ENCODE measurements at places on chromosomes 12 and 14.

DNA sequence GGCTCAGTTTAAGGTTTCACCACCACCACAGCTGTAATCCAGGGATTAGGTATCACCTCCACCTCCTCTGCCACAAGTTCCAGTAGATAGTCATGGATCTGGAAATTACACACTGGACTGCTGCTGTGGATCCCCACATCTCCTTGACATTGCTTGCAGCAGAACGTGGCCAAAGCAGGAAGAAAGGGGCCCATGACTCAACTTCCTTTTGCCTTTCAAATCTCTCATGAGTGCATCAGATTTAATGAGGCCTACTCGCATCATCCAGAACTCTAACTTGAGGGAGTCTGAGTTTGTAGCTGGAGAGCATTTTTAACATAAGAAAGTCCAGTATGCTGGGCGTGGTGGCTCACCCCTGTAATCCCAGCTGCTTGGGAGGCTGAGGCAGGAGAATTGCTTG lies 29.2 kb upstream of the TMED10 start:
- no peak for DNase-seq

DNA sequence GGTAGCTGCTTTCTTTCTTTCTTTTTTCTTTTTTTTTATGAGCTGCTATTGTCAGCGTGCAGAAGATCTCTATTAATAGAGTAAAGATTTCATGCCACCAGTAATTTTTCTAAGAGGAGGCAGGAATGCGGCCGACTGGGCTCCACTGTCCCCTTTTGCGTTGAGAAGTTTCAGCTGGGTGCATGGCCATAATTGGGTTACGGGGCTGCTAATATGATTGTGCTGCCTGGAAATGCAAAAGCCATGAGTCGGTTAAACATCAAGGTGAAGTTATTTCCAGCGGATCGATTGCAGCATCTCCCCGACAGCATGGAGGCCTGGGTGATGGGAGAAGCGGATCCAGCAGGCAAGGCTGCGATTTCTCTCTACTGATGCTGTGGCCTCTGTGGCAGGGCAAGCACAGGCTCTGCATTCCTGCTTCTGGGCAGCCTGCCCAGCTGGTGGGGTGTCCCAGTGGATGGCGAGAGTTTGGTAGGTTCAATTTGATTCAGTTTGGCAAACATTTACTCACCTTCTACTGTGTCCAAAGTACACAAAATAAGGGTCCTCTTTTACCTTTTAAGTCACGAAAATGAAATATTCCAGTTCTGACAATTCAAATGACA lies 54.4 kb upstream of the PRMT8 start:
- no peak for DNase-seq

DNA sequence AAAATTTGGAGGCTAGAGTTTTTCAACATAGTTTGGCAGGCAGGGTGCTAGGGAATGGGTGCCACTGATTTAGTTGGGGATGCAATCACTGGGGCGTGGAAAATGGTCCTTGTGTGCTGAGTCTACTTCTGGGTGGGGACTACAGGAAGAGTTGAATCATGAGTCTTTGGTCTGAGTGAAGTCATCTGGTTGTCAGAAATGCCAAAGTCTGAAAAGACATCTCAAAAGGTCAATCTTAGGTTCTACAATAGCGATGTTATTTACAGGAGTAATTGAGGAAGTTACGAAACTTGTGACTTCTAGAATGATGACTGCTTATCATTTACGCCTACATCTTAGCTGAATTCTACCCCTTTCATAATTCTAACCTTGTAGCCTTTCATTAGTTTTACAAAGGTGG lies 209.1 kb downstream of the NUBPL start:
- no peak for DNase-seq

DNA sequence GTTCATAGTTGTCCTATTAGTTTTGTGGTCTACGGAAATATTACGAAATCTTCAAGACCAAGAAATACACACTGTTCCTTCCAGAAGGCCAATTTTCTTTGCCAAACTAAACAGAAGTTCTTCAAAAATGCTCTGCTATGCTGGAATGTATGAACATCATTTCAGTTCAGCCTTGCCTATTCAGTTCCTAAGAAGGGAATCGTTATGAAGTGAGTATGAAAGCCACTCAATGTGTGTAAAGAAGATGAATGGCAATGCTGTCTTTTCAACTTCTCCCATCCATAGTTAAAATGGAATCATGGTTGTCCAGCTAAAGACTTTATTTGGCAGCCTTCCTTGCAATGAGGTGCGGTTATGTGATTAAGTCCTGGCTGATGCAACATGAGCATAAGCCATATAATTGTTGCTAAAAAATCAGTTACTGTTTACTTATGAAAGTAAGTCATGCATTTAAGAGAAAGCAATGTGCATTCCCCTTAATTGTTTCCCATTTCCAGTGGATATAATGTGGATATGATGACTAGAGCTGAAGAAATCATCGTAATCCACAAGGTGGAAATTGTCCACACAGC lies 73.8 kb upstream of the PTPRR start:
- DNase-seq: no peak

GRCh38 chr12:13102461-13103195 lies 839 bp downstream of the GSG1 start:
- DNase-seq: no peak

- DNase-seq: no peak
Measured at GRCh38 chr14:105384605-105385321, 13.6 kb upstream of the TEX22 start.

- DNase-seq: no peak
Measured at GRCh38 chr12:52139579-52140062, 52.2 kb downstream of the KRT80 start.

DNA sequence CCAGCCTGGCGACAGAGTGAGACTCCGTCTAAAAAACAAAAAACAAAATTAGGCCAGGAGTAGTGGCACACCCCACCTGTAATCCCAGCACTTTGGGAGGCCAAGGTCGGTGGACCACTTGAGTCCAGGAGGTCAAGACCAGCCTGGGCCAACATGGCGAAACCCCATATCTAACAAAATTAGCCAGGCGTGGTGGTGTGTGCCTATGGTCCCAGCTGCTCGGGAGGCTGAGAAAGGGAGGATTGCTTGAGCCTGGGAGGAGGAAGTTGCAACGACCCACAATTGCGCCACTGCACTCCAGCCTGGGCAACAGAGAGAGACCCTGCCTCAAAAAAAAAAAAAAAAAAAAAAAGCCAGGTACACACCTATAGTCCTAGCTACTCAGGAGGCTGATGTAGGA lies 37.0 kb downstream of the KDM2B start:
- DNase-seq: no peak

GRCh38 chr12:32134101-32134888 lies 27.6 kb downstream of the BICD1 start:
- no peak for DNase-seq

DNA sequence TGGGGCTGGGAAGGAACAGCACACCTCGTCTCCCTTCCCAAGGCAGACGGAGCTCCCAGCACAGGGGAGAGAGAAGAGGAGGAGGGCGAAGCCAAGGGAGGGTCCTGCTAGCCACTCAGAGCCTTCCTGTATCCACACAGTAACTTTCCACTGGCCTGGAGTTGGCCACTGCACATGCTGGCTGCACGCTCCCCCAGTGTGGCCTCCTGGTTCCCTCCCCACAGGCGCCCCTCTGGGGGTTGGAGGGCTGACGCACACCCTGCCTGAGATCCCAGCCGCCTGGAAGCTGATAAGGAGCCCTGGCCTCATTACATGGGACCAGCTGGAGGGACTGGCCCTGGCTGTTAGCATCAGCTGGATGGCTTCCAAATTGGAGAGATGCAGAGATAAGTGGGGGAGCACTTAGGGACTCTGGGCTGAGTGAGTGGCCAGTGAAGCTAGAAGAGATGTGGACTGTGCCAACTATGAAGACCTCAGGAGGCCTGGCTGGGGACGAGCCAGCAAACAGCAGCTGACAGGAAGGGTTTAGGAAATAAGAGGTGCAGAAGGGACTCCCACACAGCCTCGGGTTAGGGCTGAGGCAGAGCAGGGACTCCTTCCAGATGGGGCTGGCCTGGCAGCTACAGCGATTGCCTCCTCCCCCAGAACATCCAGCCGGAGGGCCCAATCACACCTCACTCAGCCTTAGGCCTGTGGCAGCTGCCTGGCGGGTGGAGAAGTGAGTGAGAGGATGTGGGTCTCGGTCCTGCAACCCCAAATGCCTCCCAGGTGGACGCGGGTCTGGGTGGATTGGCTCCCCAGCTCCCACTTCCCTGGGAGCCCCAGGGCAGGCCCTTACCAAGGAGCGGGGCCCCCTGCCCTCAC lies 26.3 kb upstream of the BCDIN3D start:
- no peak for DNase-seq

- no peak for DNase-seq
Measured at GRCh38 chr12:62292761-62293344, 32.6 kb downstream of the USP15 start.

DNA sequence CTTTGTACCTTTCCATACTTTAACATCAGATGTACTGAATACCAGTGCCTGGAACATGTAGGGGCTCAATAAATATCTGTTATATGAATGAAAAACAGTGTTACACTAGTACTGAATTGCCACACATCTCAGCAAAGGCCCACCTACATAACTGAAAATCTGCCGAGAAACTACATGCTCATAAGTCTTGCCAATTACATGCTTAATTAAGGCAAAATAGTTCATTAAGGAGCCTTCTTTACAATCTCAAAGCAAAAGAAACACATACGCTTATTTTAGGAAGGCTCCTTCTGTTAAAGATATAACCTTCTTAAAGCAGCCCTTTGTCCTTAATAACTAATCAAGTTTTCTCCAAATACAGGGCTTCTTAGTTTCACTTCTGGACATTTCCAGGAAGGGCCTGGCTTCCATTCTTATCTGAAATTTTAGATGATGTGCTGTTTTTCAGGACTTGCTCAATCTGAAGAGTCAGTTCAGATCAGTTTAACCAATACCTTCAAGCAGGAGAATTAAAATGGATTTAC lies 11.5 kb downstream of the LIMA1 start:
- no peak for DNase-seq

GRCh38 chr14:95664546-95664945 lies 21.7 kb upstream of the TCL1B start:
- no peak for DNase-seq

GRCh38 chr12:119354172-119354571 lies 19.6 kb downstream of the CCDC60 start:
- DNase-seq: no peak

GRCh38 chr12:50032515-50032853 lies 7.2 kb upstream of the RACGAP1 start:
- DNase-seq: no peak

DNA sequence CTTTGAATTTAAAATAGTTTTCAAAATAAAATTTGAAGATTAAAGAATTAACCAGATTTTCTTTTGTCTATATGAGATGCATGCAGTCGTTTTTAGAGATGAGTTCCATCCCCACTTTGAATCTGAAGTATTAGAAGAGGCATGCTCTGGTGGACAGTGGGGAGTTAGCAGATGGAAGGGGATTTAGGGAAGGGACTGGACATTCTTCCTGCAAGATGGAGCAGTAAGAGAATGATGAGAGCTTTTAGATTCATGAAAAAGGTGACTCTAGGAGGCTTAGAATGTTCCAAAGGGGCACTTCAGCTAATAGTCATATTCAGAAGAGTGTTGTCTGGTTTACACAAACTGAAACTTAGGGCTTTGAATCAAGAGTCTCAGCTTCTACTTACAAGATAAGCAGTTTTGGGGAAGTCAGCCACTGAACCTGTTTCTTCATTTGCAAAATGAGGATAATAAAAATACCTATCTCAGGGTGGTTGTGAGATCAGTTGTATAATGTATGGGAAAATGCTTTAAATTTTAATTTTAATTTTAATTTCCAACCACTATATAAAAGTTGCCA lies 3.7 kb downstream of the ZBTB1 start:
- DNase-seq: no peak

GRCh38 chr14:55944757-55945156 lies 173.5 kb upstream of the PELI2 start:
- DNase-seq: no peak

DNA sequence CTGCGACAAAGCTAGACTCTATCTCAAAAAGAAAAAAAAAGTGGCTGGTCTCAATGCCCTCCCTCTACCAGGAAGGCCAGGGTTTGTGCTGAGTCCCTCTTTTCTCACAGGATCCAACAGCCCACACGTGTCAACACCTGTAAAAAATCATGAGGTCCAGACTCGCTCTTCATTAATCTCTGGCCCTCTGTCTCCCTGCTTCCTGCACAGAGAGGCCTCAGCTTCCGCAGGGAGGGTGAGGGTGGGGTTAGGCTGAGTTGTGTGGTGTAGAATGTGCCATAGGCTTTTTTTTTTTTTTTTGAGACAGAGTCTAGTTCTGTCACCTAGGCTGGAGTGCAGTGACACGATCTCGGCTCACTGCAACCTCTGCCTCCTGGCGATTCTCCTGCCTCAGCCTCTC lies 6.1 kb downstream of the CFAP73 start:
- DNase-seq: no peak

DNA sequence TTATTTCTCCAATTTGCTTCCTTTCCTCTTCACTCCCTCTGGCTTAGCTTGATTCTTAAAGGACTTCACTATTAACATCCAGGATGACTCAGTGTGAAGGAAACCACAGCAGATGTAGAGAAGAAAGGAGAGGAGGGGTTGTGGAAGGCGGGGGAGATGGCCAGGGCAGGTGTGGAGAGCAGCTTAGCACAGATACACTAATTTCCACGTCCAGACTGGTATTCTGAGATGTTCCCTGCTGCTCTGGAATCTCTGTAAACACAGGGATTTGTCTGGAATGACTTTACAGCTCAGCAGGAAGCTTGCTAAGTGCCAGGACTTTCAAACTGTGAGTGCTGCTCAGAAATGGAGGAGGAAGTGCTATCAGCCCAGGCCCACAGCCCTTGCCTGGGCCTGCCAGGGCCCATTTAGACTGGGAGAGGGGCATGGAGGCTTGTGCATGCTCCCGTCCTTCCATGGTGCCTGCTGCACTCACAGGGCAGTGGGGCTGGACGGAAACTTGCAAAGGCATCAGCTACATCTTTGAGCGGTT lies 202.5 kb upstream of the DDHD1 start:
- no peak for DNase-seq

GRCh38 chr12:77001276-77001675 lies 64.1 kb downstream of the E2F7 start:
- no peak for DNase-seq

DNA sequence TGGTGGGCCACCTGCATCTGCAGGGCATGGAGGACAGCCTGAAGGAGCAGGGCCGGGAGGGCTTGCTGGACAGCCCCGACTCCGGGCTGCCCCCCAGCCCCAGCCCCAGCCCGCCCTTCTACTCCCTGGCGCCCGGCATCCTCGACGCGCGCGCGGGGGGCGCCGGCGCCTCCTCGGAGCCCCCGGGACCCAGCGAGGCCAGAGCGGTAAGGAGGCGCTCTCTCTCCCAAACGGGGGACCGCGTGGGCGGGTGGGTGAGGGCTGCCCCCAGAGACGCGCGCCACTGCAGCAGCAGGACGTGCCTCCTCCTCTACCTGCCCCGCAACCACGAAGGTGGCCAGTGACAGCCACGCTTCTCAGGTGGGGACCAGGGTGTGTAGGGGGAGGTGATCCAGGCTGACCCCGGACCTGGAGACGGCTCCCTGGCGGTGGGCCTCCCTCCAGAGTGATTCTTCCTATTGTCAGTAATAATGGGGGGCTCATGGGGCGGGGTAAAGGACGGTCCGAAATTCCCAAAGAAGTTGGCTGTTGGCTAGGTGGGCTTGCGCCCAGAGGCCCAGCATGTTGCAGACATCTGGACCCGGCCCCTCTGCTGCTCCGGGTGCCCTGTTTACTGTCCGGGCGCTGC lies 652 bp downstream of the RFLNA start:
- no peak for DNase-seq
